ENCODE measurements at places on chromosomes 11 and 22.

DNA sequence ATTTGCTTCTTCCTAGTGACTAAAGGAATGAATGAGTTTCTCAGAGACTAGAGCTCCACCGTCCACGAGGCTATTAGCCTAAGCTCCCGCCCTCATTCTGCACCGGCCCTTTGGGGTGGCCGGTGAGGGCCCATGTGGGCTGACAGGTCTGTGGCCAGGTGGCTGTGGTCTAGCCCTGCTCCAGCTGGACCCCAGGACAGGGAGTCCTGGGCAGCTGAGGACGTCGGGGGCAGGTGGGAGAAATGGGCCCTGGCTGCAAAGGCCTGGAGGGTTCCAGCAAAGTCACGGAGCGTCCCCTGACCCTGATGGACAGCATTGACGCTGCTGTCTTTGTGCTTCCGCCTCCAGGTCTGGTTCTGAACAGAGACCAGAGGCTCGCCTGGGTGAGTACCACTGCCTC lies 12.2 kb downstream of the SERHL2 start:
- no peak for DNase-seq

GRCh38 chr22:30432096-30432495 lies 6.5 kb downstream of the MTFP1 start:
- DNase-seq = no peak

GRCh38 chr22:37427135-37427710 lies at the start of gene ELFN2:
Gene ELFN2 (minus strand): TSS chr22:37427479. CDS start chr22:37375534, 51,945 bp downstream.
- no peak for DNase-seq

DNA sequence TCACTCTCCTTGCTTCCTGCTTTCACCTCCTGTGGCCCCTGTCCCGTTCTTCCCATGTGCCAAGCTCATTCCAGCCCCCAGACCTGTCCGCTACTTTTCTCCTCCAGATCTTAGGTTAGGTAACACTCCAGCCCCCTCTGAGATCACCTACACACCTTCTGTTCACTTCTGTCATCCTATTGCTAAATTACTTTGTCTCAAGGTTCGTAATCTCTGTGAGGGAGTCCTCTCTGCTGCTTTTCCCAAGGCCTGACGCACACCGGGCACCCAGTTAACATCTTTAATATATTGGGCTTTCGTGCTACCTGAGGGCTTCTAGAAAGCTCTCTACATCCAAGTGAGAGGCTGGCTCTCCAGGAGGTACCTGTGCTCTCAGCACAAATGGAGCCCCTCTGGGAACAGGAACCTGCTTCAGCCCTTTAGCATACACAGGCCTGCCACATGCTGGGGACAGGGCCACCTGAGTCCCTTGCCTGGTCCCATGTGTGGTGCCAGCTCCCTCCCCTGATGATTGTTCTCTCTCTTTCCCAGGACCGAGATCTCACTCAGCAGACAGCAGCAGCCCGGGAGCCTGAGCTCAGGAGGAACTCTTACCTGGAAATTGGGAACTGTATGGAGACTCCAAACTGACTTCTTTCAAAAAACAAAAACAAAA lies 8.5 kb downstream of the C22orf31 start:
- no peak for DNase-seq

GRCh38 chr11:46736146-46736545 lies 17.1 kb downstream of the F2 start:
- DNase-seq = no peak

GRCh38 chr11:104095791-104096190 lies 59.4 kb downstream of the DDI1 start:
- DNase-seq = no peak

GRCh38 chr11:127137771-127138280 lies 137.3 kb upstream of the KIRREL3 start:
- DNase-seq = no peak

- peak; percentile 19 for DNase-seq
These were observed 19.2 kb downstream of the XRRA1 start for GRCh38 chr11:74929431-74930363.

GRCh38 chr22:32020117-32020516 lies 22.9 kb upstream of the SLC5A1 start:
- DNase-seq = no peak

GRCh38 chr11:83785942-83786341 lies 499.8 kb upstream of the CCDC90B start:
- no peak for DNase-seq

- DNase-seq = no peak
These were observed 138.9 kb downstream of the DDX10 start for GRCh38 chr11:108803776-108804175.

DNA sequence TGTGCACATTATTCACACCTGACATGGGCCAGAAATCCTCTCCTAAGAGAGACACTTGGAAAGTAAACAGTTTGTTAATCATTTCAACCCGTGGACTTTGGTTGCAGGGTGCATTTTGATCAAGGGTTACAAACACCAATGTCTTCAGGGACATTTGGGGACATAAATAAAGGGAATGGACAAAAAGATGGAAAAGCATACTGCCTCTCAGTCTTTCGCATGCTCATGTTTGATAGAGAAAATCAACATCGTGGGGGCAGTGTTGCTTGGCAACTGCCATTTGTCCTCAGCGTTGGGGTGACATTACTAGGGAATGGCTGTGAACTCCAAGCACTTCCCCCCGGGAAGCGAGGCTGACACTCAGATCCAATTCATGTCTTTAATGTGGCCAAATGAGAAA lies 114.7 kb upstream of the OR4B1 start:
- DNase-seq = no peak

GRCh38 chr22:48753381-48753730 lies 1074.3 kb downstream of the BRD1 start:
- no peak for DNase-seq

DNA sequence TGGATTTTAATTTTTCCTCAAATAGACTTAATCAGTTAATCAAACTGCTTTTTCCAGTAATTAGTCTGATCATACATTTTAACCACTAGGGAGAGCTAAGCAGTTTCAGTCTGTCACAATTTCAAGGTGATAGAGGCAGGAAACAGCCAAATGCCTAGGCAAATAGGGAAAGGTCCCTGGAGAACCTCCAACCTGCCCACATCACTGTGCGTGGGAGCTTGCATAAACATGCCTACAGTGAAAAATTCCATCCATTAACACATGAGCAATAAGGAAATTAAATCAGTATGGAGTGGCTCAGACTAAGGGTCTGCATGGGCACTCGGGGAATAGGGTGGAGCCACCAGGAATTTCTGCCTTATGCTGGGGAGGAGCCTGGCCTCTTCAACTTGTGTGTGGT lies 74.6 kb downstream of the AASDHPPT start:
- DNase-seq = no peak

- no peak for DNase-seq
These were observed 14.5 kb downstream of the MYH9 start for GRCh38 chr22:36373258-36373579.

DNA sequence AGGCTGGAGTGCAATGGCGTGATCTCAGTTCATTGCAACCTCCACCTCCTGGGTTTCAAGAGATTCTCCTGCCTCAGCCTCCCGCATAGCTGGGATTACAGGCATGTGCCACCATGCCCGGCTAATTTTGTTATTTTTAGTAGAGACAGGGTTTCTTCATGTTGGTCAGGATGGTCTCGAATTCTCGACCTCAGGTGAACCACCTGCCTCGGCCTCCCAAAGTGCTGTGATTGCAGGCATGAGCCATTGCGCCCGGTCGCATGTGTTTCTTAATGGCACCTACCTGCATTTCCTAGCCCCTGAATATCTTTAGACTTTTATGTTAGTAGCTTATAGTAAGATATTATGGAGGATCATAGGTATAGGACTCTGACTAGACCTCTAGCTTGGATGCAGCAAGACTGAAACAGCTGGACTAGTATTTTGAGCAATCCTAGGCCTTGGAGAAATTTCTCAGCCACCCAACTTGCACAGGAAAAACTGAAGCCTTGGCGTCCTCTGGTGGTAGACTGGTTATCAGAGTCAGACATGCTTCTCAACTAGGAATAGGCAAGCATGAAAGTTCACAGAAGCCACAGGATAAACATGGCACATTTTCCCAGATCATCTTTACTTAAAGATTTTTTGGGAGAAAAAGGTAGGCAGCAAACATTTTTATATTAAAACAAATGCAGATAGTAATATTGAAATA lies 22.7 kb upstream of the C1QTNF4 start:
- DNase-seq = no peak

DNA sequence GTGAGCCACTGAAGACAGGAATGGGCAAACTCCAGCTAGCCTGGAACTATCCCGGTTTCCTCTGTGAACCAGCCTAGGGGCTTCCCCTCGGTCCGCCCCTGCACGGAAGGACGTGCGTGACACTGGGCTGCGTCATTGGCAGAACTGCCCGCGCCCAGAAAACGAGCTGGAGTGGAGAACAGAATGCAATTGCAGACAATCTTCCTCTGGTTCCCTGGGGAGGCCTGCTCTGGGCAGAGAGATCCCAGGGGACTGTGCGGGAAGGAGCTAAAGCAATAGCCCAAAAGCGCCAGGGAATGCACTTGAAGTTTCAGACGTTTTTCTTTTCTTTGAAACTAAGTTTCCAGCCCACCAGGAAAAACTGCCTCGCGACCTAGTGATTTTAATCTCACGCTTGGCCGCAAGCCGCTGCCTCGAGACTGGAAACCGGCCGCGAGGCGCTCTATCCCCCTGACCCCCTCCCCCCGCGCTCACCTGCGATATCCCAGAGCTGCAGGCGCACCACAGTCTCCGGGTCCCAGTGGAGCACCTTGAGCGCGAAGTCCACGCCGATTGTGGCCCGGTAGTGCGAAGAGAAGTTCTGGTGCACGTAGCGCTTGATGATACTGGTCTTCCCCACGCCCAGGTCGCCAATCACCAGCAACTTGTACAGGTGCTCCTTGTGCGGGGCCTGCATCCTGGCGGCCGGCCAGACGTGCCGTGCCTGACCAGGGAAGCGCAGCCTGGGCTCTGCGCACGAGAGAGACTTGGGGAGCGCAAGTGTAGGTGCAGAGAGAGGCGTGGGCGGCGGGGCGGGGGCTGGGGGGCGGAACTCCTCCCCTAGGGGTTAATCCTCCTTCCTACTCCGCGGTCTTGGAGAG lies at the start of gene RAB38:
RAB38 (minus strand) TSS at position 735 of the 860 bp plus-strand sequence; CDS start at position 676, 59 bp downstream.
- DNase-seq = no peak

DNA sequence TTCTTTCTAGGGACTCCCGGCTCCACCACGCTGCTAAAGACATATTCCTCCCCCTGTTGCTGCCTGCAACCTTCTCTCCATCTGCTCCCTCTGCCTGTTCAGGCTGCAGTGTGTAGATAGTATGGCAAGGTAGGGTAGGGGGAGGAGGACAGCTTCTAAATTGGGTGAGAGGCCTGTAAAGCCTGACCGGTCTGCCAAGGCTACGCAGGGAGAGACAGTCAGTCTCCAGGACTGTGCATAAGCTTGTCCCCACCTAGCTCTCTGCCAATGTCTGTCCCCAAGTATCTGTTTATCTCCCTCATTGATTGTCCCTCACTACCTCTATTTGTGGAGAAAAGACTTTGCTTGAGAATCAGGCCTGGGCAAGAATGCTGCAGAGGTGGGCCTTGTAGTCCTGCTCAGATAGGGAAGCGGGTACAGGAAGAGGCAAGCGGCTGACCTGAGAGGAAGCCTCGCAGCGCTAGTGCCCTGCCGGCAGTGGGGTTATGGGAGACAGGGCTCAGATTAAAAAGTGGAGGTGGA lies 871 bp upstream of the SEZ6L start:
- no peak for DNase-seq

DNA sequence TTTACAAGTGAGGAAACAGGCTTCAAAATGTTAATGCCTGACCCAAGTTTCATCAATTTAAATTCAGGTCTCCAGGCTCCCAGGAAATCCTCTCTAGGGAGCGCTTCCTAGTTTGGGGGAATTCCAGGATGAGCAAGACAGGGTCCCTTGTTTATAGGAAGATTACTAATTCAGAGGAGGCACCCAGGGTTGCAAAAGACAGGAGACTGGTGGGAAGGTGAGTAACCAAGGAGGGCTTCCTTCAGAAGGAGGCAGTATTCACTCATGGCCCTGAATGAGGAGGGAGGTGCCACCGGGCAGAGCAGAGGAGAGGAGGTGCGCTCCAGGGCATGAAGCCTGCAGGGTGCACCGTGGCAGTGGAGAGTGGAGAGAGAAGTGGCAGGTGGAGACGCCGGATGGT lies 1.6 kb downstream of the TMEM132A start:
- no peak for DNase-seq

- DNase-seq = peak; percentile 49
These were observed 18.6 kb upstream of the SCARF2 start for GRCh38 chr22:20456064-20456721.

DNA sequence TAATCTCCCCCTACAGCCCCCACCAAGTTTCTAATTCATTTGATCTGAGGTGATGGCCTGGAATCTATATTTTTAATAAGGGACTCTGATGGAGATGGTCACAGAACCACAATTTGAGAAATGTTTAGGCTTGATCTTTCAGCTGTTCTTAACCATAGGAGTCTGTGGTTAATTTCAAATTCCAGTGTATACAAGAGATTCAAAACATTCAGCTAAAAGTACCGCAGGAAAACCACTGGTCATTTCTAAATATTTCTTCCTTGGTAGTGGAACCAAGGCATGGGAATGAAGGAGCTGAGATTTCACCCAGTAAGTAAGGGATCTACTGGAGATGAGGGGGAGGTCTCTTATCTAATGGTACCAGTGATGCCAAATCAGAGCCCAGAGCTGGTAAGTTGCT lies 18.3 kb upstream of the GALNT18 start:
- no peak for DNase-seq

DNA sequence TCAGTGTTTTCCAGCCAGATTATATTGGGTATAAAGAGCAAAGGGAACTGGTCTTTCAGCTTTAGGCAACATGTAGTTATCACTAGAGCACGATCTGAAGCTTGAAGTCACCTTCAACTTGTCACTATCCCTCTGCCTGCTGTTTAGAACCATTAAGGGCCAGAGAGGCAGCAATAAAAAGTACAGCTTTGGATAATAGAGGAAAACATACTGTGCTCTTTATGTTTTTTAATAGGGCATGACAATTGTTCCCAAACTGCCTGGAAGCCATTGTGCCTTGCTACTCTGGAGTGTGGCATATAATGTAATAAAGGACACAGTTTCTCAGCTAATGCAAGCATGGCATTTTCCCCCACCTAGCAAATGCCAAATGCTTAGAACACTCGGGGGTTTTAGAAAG lies 1912.0 kb upstream of the RAG2 start:
- no peak for DNase-seq

DNA sequence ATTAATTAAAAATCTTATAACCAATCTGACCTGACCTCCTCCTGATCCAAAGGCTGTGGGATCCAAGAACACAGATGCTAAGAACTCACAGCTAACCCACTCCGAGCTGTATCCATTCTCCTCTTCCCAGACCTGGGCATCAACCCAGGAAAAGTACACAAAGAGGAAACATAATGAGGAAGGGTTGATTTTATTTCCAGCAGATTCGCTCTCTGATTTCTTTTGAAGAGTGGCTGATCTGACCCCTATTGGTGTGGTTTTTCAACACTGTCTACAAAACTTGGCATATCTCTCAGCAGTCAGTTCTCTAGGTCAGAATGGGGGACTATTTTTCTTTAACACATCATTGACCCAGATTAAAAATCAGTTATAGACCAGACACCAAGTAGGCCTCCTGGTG lies 201.9 kb upstream of the UBASH3B start:
- DNase-seq = no peak

GRCh38 chr11:108693852-108694251 lies 29.0 kb downstream of the DDX10 start:
- no peak for DNase-seq

- DNase-seq = no peak
These were observed 1173.2 kb downstream of the BRD1 start for GRCh38 chr22:48654492-48654891.

GRCh38 chr11:122007601-122008071 lies 108.4 kb downstream of the BLID start:
- no peak for DNase-seq

Measured in T-helper 22 cell (primary cell).